A673 (cell line): ENCODE measurements at places on chromosomes 5 and 9.

DNA sequence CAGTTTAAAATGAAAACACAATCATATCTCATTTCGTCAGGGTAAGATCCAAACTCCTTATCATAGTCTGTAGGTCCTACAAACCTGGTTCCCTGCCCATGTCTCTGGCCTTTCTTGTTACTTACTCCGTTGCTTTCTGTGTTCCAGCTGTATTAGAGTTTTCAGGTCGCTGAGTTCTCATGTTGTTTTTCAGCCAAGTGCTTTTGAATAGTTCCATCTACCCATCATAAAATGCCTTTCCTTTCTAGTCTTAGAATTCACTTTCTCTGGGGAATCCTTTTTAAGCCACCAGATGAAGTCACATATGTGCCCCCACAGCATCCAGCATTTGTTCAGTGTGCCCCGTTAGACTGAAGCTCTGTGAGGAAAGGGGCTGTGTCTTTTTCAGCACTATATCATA, 228.7 kb downstream of the YTHDC2 start:
- H3K27me3 ChIP-seq, result peaks cover 12% of the 10 kb centered on the region
- H3K27ac ChIP-seq, result no peak overlapping the region
- no peak for DNase-seq

GRCh38 chr5:105230516-105231157, 1668.0 kb upstream of the NUDT12 start:
- no peaks in the 10 kb centered on the region for H3K27me3 ChIP-seq
- H3K4me3 ChIP-seq, result no peak overlapping the region
- no peaks in the 10 kb centered on the region for H3K36me3 ChIP-seq
- no peak for DNase-seq
- H3K4me1 ChIP-seq, result no peaks in the 10 kb centered on the region

- H3K4me3 ChIP-seq, result no peak overlapping the region
- H3K36me3 ChIP-seq, result no peaks in the 10 kb centered on the region
- peaks cover 13% of the 10 kb centered on the region for H3K4me1 ChIP-seq
- no peaks in the 10 kb centered on the region for H3K27me3 ChIP-seq
These were observed 153.6 kb downstream of the SNX18 start for GRCh38 chr5:54671111-54671531.

GRCh38 chr5:10198021-10198420, 51.7 kb downstream of the ATPSCKMT start:
- DNase-seq, result no peak
- H3K4me1 ChIP-seq, result no peaks in the 10 kb centered on the region
- H3K27me3 ChIP-seq, result peaks cover 3% of the 10 kb centered on the region
- H3K27ac ChIP-seq, result no peak overlapping the region

GRCh38 chr5:181233801-181234454, 9.8 kb downstream of the RACK1 start:
- no peak overlapping the region for H3K4me3 ChIP-seq
- no peaks in the 10 kb centered on the region for H3K27me3 ChIP-seq
- H3K36me3 ChIP-seq, result peaks cover 54% of the 10 kb centered on the region
- DNase-seq, result no peak

DNA sequence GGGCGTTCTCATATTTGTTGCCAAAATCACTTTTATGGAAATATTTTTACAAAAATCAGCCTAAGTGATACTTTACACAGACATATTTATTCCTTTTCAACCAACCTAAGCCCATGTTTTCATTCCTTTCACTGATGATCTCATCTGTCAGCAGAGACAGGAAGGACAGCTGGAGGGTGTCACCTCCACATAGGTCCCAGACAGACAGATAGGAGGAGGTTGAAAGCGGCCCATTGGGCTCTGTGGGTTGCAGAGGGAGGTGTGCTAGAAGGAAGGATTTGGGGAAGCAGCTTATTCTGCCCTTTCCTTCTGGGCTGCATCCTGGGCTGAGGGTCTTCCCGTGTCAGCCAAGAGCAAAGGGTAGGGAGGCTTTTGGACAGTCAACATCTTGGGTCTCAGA, 26.0 kb upstream of the SEMA4D start:
- H3K27me3 ChIP-seq, result no peaks in the 10 kb centered on the region
- no peak overlapping the region for H3K27ac ChIP-seq
- no peak overlapping the region for H3K4me3 ChIP-seq
- H3K4me1 ChIP-seq, result no peaks in the 10 kb centered on the region
- no peak for DNase-seq

GRCh38 chr9:108182950-108183381, 672.8 kb downstream of the ACTL7B start:
- H3K4me3 ChIP-seq, result no peak overlapping the region
- DNase-seq, result no peak
- H3K27ac ChIP-seq, result no peak overlapping the region
- H3K36me3 ChIP-seq, result no peaks in the 10 kb centered on the region
- H3K4me1 ChIP-seq, result no peaks in the 10 kb centered on the region
- no peaks in the 10 kb centered on the region for H3K27me3 ChIP-seq

- H3K36me3 ChIP-seq, result no peaks in the 10 kb centered on the region
- H3K27ac ChIP-seq, result no peak overlapping the region
- H3K27me3 ChIP-seq, result no peaks in the 10 kb centered on the region
- no peak for DNase-seq
- H3K4me1 ChIP-seq, result no peaks in the 10 kb centered on the region
These were observed 165.0 kb downstream of the FBXL17 start for GRCh38 chr5:108216890-108217289.

DNA sequence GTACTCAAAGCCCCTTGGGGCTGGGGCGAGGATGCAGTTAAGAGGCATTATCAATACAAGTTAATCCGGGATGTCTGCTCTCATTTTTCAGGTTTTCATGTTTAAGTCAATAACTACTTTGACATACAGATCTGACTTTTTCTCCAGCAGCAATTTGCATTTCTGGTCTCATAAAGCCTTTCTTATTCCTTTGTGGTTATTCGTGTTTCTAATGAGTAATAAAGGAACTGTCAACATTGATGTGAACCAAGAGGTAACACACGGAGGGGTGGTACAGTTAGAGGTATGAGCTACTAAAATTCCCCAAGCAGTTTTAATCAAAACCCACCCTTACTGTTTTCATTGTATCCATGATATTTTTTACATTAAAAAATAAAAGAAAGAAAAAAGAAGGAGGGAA, 138.0 kb upstream of the NFIB start:
- H3K27ac ChIP-seq, result no peak overlapping the region
- no peak for DNase-seq
- H3K36me3 ChIP-seq, result no peaks in the 10 kb centered on the region
- no peaks in the 10 kb centered on the region for H3K27me3 ChIP-seq

DNA sequence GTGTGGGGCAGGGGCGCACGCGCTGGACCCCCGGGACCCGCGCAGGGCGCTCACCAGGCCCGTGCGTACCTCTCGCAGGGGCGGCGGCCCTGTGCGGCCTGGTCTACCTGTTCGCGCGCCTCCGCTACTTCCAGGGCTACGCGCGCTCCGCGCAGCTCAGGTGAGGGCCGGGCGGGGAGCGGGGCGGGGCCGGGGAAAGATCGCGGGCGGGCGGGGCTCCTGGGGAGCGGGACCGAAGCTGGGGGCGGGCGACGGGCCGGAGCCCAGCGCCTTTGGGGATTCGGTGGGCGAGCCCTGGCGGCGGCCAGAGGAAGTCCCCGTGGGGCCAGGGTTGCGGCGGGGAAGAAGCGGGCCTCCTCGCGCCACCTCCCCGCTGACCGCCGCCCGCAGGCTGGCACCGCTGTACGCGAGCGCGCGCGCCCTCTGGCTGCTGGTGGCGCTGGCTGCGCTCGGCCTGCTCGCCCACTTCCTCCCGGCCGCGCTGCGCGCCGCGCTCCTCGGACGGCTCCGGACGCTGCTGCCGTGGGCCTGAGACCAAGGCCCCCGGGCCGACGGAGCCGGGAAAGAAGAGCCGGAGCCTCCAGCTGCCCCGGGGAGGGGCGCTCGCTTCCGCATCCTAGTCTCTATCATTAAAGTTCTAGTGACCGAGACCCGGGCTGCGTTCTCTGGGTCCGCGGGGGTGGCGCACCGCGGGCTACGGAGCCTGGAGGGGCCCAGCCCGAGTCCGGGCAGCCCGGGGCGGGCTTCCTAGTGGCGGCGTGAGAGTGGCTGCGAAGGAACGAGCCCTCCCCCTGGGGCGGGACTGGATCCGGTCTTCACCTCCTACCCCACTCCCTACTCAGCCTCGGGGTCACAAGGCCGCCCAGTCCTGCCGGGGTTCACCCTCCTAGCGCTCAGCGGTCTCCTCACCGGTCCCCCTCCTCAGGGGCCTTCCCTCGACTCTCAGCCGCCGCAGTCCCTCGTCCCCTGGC, 2.4 kb downstream of the LTC4S start:
- no peaks in the 10 kb centered on the region for H3K4me1 ChIP-seq
- H3K36me3 ChIP-seq, result peaks cover 11% of the 10 kb centered on the region
- H3K27ac ChIP-seq, result peak overlapping the region; percentile 67

GRCh38 chr5:56861893-56862485, 46.6 kb downstream of the MAP3K1 start:
- no peaks in the 10 kb centered on the region for H3K36me3 ChIP-seq
- no peaks in the 10 kb centered on the region for H3K4me1 ChIP-seq
- H3K27ac ChIP-seq, result no peak overlapping the region
- H3K4me3 ChIP-seq, result no peak overlapping the region
- no peak for DNase-seq
- H3K27me3 ChIP-seq, result no peaks in the 10 kb centered on the region

GRCh38 chr5:41961736-41962135, 36.7 kb downstream of the FBXO4 start:
- H3K27me3 ChIP-seq, result no peaks in the 10 kb centered on the region
- DNase-seq, result no peak
- no peak overlapping the region for H3K27ac ChIP-seq
- no peaks in the 10 kb centered on the region for H3K36me3 ChIP-seq

GRCh38 chr9:38007016-38007415, 62.0 kb downstream of the SHB start:
- H3K27me3 ChIP-seq, result no peaks in the 10 kb centered on the region
- H3K4me3 ChIP-seq, result no peak overlapping the region
- DNase-seq, result no peak
- H3K36me3 ChIP-seq, result no peaks in the 10 kb centered on the region
- peaks cover 21% of the 10 kb centered on the region for H3K4me1 ChIP-seq

DNA sequence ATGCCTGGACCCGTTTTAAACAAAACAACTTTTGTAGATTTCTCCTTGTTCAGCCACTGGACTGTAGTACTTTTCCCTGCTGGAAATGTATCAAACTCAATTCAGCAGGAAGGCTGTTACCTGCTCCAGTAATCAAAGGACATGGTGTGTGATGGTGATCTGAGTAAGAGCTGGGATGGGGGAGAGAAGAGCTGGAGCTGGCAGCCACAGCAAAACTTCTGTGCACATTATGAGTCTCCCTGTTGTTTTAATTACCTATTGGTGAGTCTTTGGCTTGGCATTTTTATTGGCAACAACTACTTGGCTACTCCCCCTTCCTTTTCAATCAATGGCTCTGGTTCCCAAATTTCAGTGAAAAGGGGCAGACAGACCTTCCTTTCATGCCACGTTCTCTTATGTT, 9.7 kb downstream of the NREP start:
- H3K27ac ChIP-seq, result no peak overlapping the region
- no peak overlapping the region for H3K4me3 ChIP-seq
- no peaks in the 10 kb centered on the region for H3K36me3 ChIP-seq
- H3K27me3 ChIP-seq, result no peaks in the 10 kb centered on the region

DNA sequence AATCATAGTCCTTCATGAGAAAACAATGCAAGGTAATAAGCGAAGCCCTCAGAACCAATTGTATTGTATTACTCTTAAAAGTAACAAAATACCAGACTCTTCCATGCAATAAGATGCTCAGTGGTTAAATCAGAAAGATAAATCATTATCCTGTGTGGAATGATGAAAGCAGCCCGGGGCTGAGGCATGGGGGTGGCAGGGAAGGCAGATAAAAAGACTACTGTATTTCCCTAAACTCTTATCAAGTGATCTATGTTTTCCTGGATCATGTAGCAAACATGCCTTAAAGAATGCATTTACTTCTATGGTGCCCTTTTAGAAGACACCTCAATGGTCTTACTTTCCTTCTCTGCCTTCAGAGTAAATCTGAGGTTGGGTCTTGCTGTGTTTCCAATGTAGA, 105.6 kb upstream of the DAPK1 start:
- H3K27ac ChIP-seq, result no peak overlapping the region
- no peaks in the 10 kb centered on the region for H3K4me1 ChIP-seq
- no peaks in the 10 kb centered on the region for H3K27me3 ChIP-seq
- DNase-seq, result no peak

- no peaks in the 10 kb centered on the region for H3K36me3 ChIP-seq
- no peak overlapping the region for H3K4me3 ChIP-seq
- H3K27ac ChIP-seq, result no peak overlapping the region
- peaks cover 9% of the 10 kb centered on the region for H3K4me1 ChIP-seq
- H3K27me3 ChIP-seq, result no peaks in the 10 kb centered on the region
- DNase-seq, result no peak
These were observed 96.0 kb upstream of the OSMR start for GRCh38 chr5:38749861-38750260.

- H3K4me3 ChIP-seq, result no peak overlapping the region
- H3K27ac ChIP-seq, result peak overlapping the region; percentile 12
- H3K36me3 ChIP-seq, result no peaks in the 10 kb centered on the region
- H3K27me3 ChIP-seq, result no peaks in the 10 kb centered on the region
- DNase-seq, result peak; percentile 32
These were observed 396.1 kb upstream of the PAPPA start for GRCh38 chr9:115757461-115757860.

GRCh38 chr9:35538361-35539234, 48.7 kb downstream of the RUSC2 start:
- DNase-seq, result no peak
- no peaks in the 10 kb centered on the region for H3K27me3 ChIP-seq
- no peak overlapping the region for H3K27ac ChIP-seq
- no peaks in the 10 kb centered on the region for H3K36me3 ChIP-seq

GRCh38 chr9:115649991-115650472, 503.6 kb upstream of the PAPPA start:
- H3K4me1 ChIP-seq, result peaks cover 1% of the 10 kb centered on the region
- no peaks in the 10 kb centered on the region for H3K27me3 ChIP-seq
- H3K27ac ChIP-seq, result no peak overlapping the region
- H3K4me3 ChIP-seq, result no peak overlapping the region

GRCh38 chr9:96667363-96667728, 12.2 kb upstream of the PRXL2C start:
- no peaks in the 10 kb centered on the region for H3K4me1 ChIP-seq
- H3K36me3 ChIP-seq, result no peaks in the 10 kb centered on the region
- H3K27ac ChIP-seq, result no peak overlapping the region
- no peak for DNase-seq
- H3K4me3 ChIP-seq, result no peak overlapping the region

DNA sequence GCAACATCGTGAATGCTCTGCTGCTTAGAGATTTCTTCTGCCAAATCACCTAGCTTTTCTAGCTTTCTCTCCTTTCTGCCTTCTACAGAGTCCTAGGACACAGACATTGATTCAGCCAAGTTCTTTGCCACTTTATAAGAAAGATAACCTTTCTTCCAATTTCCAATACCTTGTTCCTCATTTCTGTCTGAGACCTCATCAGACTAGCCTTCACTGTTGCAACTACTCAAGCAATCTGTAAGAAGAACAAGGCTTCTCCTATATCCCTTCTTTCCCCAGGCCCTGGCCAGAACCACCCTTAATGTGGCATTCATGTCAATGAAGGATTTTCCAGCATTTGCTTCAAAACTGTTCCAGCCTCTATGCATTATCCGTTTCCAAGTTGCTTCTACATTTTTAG, 24.3 kb downstream of the FBXO10 start:
- no peaks in the 10 kb centered on the region for H3K36me3 ChIP-seq
- no peaks in the 10 kb centered on the region for H3K27me3 ChIP-seq
- DNase-seq, result no peak
- no peak overlapping the region for H3K27ac ChIP-seq
- no peak overlapping the region for H3K4me3 ChIP-seq

- no peak overlapping the region for H3K27ac ChIP-seq
- H3K36me3 ChIP-seq, result peaks cover 20% of the 10 kb centered on the region
- no peak overlapping the region for H3K4me3 ChIP-seq
- no peaks in the 10 kb centered on the region for H3K27me3 ChIP-seq
These were observed 49.2 kb downstream of the NACC2 start for GRCh38 chr9:136045595-136046553.
